ENCODE measurements at places on chromosomes 7 and 10.

GRCh38 chr10:24952707-24953645, 570 bp upstream of the PRTFDC1 start:
- peak; percentile 90 for DNase-seq

GRCh38 chr10:126500866-126501265, 112.6 kb upstream of the ADAM12 start:
- DNase-seq = peak; percentile 59

DNA sequence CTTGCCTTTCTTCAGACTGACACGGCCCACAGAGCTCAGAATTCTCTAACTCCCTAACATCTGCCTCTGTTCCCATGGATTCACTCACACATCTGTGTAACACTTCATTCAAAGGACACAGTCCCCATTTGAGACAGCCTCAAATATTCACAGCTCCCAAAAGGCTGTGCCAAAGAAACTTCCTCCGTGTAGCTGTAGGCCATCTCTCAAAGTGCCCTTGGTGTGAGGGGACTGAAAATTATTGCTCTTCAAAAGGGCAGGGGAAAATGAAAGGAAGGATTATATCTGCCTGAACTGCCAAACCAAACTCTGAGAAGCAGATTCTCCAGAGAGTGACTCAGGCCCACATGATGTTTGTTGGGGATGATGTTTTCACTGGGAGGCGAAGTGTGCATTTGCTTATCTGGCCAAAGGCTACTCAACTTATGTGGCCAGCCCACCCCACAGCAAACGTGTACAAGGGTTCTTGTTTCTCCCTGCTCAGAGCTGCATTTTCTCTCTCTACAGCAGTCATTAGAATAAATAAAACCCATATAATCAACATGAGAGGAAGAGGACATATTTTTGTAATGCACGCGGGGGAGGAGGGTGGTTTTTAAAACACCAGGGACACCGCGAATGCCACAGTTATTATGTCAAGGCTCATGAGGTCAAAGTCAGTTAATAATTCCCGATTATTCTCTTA, 302.4 kb upstream of the NFE2L3 start:
- peak; percentile 82 for DNase-seq

DNA sequence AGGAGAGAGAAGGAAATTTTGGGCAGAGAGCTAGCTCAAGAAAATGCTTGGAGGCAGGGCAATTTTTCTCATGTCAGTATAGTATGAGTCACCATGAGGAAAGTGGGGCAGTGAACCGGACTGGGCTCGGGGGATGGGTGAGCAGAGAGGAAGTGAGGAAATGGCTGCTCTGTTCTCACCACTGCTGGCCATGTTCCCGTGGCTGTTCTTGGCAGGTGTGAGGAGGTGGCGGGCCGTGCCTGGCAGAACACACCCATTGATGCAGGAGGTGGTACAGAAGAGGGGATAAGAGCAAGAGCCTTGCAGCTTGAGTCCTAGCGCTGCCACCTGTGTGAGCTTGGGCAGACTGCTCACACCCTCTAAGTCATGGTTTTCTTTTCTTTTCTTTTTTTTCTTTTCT, 304.4 kb upstream of the LYZL1 start:
- DNase-seq = no peak

DNA sequence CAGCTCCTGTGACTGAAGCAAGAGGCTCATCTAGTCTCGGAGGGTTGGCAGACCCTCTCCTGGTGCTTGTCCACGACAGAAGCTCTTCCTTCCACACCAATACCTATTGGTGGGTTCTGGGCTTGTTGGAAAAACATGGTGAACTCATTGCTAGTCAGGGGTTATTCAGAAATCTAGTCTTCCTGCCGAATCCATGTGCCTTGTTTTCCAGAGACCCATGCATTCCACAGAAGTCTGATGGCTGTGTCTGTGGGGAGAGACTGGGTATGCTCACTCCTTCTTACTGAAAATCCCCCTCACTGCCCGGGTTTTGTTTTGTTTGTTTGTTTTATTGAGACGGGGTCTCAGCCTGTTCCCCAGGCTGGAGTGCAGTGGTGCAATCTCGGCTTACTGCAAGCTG, 138.3 kb downstream of the DNAJB6 start:
- no peak for DNase-seq

Measured in fibroblast of gingiva (primary cell).